ENCODE measurements at places on chromosomes 7 and 10. TPM values are rescaled to one million over a fixed set of nuclear protein-coding genes. Genes with fewer than 3 reads are reported as not detected.

Gene CRYGN
- total RNA-seq, result 0.41 TPM

Gene ACSM6
- total RNA-seq, result not detected

Gene FGFBP3
- total RNA-seq, result 0.22 TPM

Gene SEMA3E
- total RNA-seq, result 0.27 TPM

Gene ZNF518A
- 8.7 TPM for total RNA-seq
